ENCODE measurements at places on chromosomes 3 and 15. TPM values are rescaled to one million over a fixed set of nuclear protein-coding genes. Genes with fewer than 3 reads are reported as not detected.

Gene DTWD1
- total RNA-seq = 12.5 TPM

Gene DNASE1L3
- total RNA-seq = not detected

DNA sequence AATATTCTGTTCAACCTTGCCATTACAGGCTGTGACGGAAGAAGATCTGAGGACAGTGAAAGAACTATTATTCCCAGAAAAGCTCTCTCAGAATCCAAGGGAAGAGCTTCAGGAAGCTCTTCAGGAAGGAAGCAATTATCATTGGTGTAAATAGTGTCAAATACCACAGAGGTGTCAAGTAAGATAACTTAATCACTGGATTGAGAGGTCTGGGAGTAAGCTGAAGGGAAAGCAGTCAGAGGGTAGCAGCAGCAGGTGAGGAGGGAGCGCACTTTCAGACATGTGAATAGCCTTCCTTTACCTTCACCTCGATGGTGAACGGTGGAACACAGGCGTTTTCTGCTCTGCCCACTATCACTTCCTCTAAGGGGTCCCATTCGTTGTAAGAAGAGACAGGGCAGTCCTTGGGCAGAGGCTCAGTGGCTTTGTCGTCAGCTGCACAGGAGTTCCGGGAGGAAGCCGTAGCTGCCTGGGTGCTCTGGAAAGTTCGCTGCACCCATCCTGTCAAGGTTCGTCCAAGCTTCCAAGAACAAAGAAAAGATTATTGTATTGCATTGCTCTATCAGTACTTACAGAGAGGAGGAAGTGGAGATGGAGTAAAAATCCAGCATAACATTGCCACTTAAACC is 1.9 kb downstream of the GATM start:
- DNase-seq = no peak

DNA sequence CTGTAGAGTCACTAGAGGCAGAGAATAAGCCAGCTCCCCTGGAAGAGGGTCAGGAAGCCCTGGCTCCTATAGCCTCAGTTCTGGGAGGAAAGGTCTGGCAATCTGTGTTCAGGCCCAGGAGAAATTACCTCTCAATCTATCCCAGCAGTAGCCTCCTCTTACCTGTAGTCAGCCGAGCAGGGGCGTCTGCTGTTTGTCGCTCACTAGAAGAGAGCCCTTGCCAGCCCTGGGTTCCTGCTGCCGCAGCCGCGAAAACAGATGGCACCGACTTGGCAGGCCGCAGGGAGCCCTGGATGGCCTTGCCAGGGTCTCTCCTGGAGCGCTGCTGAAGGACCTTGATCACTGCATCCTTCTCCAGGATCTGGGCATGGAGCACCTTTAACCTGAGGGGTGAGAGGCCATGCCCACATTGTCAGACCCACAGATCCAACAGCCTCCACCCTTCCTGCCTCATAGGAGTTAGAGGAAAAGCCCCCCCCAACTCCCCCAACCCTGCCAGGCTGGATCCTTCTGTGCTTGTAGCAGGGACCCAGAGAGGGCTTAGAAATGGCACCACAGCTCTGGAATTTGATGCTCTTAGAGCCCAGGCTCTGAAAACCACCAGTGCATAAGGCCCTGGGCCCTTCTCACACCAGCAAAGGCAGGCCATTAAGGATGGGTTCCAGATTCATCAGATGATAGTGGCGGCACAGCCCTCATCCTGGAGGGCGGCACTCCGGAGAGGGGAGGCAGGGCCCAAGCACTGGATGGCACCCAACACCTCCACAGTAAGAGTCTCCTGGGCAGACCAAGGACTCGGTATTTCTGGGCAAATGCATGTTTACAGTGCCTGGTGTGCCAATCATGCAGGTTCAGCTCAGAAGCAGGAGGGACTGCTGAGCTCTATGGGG is 14.9 kb downstream of the AMOTL2 start:
- DNase-seq = peak; percentile 19

GRCh38 chr3:126542340-126543241 is 16.1 kb downstream of the C3orf22 start:
- no peak for DNase-seq

- peak; percentile 93 for DNase-seq
Observed at GRCh38 chr3:112653881-112654300, 12.9 kb upstream of the CCDC80 start.

DNA sequence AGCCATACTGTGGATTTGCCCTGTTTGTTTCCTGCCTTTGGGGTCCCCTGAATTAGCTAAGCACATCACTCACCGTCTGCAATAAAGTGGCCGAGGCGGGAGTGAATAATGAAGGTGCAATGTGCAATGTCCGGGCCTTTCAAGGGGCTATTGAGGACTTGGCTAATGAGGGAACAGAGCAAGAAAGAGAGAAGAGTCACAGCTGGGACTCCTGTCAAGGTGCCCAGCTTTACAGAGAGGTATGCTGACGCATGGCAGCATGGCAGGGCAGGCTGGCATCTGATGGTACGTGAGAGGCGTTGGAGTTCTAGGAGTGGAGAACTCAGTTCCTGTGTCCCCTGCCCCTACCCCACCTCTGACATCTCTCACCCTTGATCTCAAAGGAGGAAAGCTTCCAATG is 13.8 kb upstream of the ATP2B2 start:
- DNase-seq = no peak

- no peak for DNase-seq
Observed at GRCh38 chr15:83249030-83249343, 35.5 kb downstream of the BNC1 start.

GRCh38 chr3:153052096-153052460 is 109.9 kb upstream of the RAP2B start:
- DNase-seq = peak; percentile 93

DNA sequence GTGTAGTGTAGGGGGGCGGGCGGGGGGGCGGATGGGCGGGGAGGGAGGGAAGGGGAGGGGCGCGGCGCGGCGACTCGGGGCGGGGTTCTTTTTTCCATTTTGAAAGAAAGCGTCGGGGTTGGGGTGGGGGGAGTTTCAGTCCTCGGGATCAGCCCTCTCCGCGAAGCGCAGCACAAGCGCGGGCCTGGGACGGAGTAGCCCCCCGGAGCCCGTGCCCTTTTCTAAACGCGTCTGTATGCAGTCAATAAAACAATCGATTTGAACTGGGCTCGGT is 6.1 kb downstream of the ISLR2 start:
- DNase-seq = no peak

DNA sequence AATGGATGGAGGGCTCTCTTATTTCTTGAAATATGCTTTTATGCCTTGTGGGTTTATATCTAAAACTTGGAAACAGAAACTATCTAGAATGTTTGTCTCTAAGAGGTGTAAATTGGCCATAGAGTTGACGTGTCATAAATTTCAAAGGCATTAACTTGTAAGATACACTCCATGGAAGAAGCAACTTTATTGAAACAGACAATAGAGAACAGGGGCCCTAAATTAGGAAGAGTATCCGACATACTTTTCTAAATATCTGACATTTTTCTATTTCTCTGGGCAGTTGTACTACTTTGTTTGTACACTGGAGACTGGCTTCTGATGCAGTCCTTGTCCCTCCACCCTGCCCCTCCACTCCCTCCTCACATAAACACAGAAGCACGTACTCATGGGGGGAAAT is 50.0 kb downstream of the MEIS2 start:
- DNase-seq = no peak

GRCh38 chr3:20658491-20658890 is 472.5 kb upstream of the SGO1 start:
- no peak for DNase-seq

GRCh38 chr3:108146139-108146538 is 55.3 kb upstream of the CD47 start:
- no peak for DNase-seq

- DNase-seq = peak; percentile 78
Observed at GRCh38 chr3:64163755-64164148, 61.5 kb downstream of the PRICKLE2 start.

- DNase-seq = no peak
Observed at GRCh38 chr3:166688665-166689064, 691.4 kb downstream of the ZBBX start.

All from fibroblast of the aortic adventitia (primary cell).